ENCODE measurements at places on chromosomes 1 and 21. TPM values are rescaled to one million over a fixed set of nuclear protein-coding genes. Genes with fewer than 3 reads are reported as not detected.

Gene CD84
- total RNA-seq, result 0.31 TPM

Gene C2CD4D
- total RNA-seq, result not detected

Gene LCE3D
- not detected for total RNA-seq

Gene CYYR1
- 2.5 TPM for total RNA-seq

Gene REN
- not detected for total RNA-seq

Gene LHX8
- total RNA-seq, result 0.39 TPM

DNA sequence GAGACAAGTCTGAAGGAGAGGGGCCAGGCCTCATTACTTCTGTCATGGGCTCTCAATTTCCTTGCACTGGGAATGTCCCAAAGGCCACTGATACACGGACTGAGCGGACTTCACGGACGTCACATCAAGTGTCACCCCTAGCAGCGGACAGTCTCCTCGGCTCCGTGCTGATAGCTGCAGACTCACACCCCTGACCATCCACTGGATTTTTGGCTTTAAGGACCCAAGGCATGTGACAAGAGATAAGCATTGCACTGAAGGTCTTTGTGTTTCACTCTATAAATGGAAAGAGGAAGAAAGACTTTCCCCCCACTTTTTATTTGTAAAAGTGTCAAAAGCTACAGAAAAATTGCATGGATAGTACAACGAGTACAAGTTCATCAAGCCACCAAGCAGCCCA is 200.4 kb upstream of the FGGY start:
- no peak for ATAC-seq

- no peak for ATAC-seq
These were observed 634.9 kb downstream of the LTN1 start for GRCh38 chr21:28357743-28358142.

DNA sequence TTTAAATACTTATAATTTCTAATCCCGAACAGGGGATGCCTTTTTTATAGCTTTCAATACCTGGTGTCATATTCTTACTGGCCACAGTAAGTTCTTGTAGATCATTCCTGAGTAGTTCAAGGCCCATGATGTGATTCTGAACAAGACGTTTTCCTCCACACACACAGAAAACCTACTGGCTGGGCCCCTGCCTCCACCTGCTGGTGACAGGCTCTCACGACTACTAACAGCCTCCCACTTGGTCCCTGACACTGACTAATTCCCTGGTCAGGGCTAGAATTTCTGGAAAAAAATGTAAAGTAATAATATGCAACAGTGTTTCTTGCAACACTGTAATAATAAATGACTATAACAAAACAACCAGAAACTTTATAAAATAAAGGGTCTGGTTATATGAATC is 50.4 kb upstream of the RIPK4 start:
- ATAC-seq, result peak; percentile 86

GRCh38 chr1:246730839-246731238 is 6.6 kb downstream of the SCCPDH start:
- no peak for ATAC-seq

- no peak for ATAC-seq
These were observed 729.8 kb downstream of the KCNT2 start for GRCh38 chr1:195878478-195878877.

GRCh38 chr1:3689138-3689750 is 36.9 kb downstream of the TP73 start:
- no peak for ATAC-seq

Measured in motor neuron (in vitro differentiated cells).